ENCODE measurements at places on chromosomes 12 and 14.

GRCh38 chr12:112207397-112207924, 82.1 kb downstream of the TRAFD1 start:
- DNase-seq: no peak

DNA sequence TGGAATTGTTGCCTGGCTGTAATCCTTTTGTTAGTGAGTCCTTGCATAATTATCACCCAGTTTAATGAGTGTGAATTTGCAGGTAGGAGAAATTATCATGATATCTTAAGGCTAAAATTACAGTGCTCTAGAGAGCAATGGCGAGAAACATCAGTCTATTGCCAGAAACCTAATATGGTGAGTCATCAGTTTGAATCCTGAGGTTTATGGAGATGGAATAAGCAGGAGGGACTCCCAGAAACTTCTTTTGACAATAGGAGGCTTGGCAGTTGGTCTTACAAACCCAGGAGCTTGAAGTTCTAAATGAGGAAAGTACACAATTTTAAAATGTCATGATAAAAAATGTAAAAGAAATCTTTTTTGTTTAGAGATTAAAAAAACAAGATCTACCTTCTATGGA, 31.5 kb upstream of the CRADD start:
- DNase-seq: no peak

DNA sequence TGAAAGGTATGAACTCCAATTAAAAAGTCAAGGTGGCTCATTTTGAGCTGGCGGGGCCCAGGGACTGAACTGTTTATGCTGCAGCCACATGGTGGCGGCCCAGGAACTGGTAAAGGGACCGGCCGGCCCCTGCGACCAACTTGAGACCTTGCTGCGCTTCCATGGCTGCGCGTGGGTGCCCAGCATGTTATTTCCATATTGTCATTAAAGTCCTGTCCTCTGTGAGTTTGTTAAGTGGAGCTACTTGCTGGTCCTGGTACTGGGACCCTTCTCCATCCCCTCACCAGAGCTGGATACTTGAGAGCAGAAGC, 62.3 kb downstream of the BEGAIN start:
- DNase-seq: peak; percentile 26

DNA sequence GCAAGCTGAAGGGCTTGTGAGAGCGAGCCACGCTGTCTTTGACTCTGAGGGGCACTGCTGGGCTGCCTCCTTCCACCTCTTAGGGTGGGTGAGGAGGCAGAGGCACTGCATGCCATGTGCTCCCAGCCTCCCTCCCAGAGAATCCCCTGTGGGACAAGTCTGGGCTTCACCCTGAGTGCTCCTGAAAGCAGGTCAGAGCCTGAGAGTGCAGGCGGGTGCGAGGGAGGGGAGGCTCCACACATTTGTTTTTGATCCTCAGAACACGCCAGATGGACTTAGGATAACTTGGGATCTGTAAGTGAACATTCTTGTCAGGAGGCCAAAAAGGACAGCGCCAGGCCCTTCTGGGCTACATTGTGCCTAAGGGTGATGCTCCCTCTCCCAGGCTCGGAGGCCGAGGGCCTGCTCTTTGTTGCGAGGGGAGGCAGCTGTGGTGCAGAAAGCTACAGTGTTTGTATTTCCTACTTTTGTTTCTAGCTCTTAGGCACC, 155.4 kb downstream of the TMX1 start:
- no peak for DNase-seq

DNA sequence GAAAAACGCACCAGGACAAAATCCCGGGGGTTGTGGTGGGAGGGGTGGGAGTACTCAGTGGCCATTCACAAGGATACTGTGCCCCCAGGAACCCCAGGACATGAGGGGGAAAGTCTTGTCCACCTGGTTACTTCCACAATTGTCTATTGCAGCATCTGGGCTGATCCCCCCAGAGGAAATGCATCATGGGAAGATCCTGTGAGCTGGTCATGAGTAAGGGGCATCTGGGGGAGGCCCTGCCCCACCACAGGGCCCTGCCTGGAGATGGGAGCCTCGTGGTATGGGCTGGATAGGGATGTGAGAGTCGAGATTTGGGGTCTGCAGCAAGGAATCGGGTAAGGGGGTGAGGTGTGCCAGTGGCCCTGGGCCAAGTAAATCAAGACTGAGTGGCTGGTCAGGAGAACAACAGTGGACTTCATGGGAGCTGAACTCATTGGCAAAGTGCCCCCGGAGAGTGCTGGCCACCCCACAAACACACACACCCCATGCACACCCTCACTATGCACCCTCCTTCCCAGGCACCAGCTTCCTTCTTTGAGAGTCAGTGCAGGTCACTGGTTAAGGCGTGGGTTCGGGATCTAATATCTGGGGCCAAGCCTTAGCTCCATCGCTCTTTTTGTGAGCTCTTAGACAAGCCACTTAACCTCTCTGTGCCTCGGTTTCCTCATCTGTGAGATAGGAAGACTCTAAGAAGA, 3.0 kb upstream of the SERPINA1 start:
- no peak for DNase-seq

DNA sequence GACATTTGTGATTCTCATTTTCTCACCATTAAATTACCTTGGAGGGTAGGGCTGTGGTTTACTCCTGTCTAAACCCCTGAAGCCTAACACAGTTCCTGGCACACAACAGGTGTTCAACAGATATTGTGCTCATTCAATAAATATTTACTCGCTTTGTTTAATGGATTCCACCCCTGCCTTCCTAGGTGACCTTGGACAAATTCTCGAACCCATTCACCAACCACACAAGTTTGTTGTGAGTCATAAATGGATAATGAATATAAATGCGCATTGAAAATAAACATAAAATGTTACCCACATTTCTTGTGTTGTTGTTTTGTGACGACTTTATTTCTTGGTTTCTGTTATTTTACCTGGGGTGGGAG, 362 bp upstream of the TSFM start:
- no peak for DNase-seq

DNA sequence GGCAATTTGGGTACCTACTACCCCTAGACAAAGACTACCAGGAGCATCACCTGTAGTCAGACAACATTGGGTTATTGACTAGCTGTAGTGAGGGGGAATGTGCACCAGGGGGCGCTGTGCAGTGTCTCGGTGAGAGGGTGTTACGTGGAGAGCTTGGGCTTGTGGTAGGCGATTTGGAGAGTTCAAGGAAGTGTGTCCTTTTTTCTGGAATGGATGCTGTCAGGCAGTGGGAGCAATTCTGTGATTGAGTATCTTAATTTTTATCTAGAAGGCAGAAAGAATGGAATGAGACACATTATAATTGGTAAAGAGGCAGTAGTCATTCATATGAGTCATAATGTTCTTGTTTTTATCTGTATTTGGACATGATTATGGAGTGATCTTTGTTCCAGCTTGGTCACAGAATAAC, 187.7 kb downstream of the GALC start:
- DNase-seq: peak; percentile 63

DNA sequence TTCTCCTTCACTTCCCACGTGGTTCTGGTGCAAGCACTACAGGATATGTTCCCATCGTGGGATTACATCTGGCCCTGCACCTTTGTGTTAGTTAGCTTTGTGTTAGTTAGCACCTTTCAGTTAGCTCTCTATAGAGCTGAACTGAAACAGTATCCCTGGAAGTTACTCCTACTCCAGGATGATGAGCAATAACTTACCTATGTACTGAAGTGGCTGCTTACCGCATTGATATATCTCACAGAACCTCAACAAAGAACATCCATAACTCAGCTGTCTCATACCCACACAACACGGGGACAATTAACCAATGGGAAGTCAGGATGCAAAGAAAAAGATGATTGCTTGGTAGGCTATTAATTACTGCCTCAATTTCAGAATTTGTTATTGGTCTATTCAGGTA, 146.6 kb downstream of the ASCL4 start:
- no peak for DNase-seq

- DNase-seq: no peak
Observed at GRCh38 chr12:101829639-101830366, 956 bp downstream of the GNPTAB start.

DNA sequence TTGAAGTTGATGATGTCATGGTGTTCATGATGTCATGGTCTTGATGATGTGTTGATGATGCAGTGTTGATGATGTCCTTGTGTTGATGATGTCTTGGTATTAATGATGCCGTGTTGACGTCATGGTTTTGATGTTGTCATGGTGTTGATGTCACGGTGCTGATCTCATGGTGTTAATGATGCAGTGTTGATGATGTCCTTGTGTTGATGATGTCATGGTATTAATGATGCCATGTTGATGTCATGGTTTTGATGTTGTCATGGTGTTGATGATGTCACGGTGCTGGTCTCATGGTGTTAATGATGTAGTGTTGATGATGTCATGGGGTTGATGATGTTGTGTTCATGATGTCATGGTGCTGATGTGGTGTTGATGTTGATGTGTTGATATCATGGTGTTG, 48.0 kb upstream of the RIMBP2 start:
- DNase-seq: no peak

DNA sequence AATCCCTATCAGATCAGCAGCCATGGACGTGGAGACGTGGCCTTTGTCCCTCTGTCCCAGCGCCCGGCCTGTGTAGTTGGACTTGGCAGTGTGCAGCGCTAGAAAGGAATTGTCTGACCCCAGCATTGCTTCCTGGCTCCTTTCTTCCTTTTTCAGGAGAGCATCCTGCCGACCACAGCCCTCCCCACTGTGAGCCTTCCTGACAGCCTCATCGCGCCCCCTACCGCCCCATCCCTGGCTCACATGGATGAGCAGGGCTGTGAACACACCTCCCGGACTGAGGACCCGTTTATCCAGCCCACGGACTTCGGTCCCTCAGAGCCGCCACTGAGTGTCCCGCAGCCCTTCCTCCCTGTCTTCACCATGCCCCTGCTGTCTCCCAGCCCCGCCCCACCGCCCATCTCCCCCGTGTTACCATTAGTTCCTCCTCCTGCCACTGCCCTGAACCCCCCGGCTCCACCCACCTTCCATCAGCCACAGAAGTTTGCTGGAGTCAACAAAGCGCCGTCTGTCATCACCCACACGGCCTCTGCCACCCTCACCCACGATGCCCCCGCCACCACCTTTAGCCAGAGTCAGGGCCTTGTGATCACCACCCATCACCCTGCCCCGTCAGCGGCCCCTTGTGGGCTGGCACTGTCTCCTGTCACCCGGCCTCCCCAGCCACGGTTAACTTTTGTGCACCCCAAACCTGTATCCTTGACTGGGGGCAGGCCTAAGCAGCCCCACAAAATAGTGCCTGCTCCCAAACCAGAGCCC, 40.6 kb downstream of the IL31 start:
- no peak for DNase-seq

DNA sequence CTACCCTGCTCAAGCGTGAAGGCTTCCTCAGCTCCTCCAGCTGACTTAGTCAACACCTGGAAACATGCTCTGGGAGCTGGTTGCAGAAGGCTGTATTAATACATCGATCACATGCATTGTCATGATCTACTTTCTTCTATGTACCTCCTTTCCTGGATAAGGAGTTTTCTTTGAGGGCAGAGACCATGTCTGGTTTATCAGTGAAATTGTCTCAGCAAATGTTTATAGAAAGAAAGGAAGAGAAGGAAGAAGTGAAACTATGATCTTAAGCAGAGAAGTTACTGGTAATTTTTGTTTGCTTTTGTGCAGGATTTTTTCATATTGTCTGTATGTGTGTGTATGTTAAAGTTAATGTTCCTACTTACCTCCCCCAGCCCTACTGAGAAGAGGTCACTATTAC, 4.5 kb downstream of the DYRK4 start:
- no peak for DNase-seq

DNA sequence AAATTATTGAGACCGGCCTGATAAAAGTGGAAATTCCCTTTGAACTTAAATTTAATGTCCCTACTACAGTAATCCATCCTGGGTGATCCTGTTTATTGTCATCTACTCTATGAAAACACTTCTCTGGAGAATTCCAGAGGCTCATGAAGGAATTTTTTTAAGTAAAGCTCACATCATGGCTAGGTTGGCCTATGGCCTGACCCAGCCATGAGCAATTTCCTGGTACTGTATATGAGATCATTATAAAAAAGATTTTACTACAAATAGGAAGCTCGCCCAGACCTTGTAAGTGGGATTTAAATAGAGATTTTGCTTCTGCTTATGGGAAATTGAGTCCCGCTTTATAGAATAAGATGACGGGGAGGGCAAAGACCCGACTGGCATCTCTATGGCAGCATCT, 215.5 kb downstream of the DPF3 start:
- no peak for DNase-seq

GRCh38 chr12:13348464-13348863, 151.9 kb downstream of the EMP1 start:
- DNase-seq: no peak

DNA sequence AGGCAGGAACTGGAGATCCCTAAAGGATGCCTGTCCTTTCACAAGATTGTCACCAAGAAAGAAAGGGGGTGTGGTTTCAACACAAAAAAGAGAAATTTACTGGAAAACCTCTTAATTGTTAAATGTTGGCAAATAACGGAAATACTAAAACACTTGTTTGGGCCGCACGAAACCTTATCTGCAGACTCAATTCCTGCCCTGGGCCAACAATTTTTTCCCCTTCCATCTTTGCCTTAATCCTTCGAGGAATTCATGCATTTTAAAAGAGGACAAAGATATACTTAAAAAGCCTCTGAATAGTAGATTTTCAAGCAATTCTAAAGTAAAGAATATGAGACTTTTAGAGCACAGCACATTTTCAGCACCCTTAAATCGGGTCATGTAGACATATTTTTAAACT, 366.2 kb downstream of the DUSP6 start:
- no peak for DNase-seq

- DNase-seq: no peak
Observed at GRCh38 chr14:44135972-44136371, 371.1 kb downstream of the FSCB start.

DNA sequence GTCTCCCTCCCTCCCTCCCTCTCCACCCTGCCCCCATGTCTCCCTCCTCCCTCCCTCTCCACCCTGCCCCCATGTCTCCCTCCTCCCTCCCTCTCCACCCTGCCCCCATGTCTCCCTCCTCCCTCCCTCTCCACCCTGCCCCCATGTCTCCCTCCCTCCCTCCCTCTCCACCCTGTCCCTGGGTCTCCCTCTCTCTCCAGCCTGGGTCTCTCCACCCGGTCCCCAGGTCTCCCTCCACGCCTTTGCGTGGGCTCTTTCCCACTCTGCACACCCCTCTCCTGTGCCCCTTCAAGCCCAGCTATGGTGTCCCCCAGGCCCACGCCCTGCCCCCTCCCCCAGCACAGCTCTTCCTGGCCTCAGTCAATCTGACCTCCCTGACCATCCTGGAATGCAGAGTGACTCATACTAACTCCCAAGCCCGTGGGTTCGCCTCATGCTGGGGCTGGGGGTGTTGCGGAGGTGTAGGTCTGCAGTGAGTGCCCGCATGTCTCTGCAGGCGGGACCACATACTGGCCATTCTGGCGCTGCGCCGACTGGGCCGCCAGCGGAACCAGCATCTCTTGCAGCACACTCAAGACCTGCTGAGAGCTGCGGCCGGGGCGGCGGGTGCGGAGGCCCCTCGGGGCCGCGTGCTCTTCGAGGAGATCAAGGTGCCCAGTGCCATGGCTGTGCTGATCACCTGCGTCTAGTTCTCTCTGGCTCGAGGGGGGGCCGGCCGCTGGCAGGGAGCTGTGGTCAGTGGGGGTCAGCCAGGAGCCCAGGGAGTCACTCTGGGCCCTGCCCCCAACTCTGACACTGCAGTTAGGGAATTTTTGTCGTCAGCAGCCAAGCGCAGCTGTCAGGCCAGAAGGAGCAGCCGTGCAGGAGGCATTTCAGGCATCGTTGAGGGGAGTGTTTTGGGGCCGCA, 13.5 kb upstream of the TNFAIP2 start:
- no peak for DNase-seq

Data from activated CD4-positive, alpha-beta T cell treated with anti-CD3 and anti-CD28 coated beads, Interleukin-2, amount 50 U/mL, for 48 hours (primary cell).